Osteocyte (in vitro differentiated cells): ENCODE measurements at places on chromosomes 1 and 21. TPM values are rescaled to one million over a fixed set of nuclear protein-coding genes. Genes with fewer than 3 reads are reported as not detected.

The GSTM1 gene
- total RNA-seq, result 6.4 and 7.8 TPM in 2 replicates

GRCh38 chr1:39157304-39157703 lies 47.2 kb upstream of the MACF1 start:
- H3K27ac ChIP-seq, result no peak overlapping the region
- no peak for DNase-seq
- H3K27me3 ChIP-seq, result no peaks in the 10 kb centered on the region
- no peak overlapping the region for H3K4me3 ChIP-seq

GRCh38 chr1:152141971-152142584 lies 16.9 kb downstream of the RPTN start:
- H3K27me3 ChIP-seq, result peaks cover 6% of the 10 kb centered on the region
- no peaks in the 10 kb centered on the region for H3K4me1 ChIP-seq
- no peaks in the 10 kb centered on the region for H3K36me3 ChIP-seq
- H3K27ac ChIP-seq, result no peak overlapping the region

The OR10J1 gene
- total RNA-seq, result not detected in 2 replicates
